ENCODE measurements at places on chromosomes 5 and 9.

DNA sequence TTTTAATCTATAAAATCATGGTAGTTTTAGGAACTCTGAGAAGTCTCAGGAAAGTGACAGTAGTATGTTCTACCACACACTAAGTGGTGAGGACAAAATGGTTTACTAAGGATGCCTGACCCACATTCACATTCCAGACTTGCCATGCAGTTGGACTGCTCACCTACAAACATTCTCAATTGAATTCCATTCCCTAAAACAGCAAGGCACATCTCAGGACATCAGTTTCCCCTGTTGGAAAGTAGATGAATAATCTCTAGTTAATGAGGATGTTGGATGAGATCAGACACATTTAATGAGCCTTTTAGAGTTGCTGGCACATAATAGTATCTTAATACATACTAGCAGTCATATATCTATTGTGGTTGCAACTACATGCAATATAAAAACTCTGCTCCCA, 76.6 kb downstream of the ZNF618 start:
- no peak for DNase-seq

DNA sequence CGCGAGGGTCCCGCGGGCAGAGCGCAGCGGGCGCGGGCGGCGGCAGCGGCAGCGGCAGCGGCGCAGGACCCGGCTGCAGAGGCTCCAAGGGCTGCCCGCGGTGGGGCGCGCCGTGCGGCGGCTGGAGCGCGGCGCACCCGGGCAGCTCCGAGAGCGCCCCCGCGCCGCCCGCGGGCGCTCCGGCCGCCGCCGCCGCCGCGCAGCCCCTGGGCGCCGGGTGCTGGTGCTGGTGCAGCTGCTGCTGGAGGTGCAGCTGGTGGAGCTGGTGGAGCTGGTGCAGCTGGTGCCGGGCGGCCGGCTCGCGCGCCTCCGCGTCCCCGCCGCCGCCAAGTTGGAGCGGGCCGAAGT, 644 bp downstream of the IER5L start:
- DNase-seq: no peak

- DNase-seq: no peak
Measured at GRCh38 chr5:68378204-68378820, 162.8 kb downstream of the PIK3R1 start.

DNA sequence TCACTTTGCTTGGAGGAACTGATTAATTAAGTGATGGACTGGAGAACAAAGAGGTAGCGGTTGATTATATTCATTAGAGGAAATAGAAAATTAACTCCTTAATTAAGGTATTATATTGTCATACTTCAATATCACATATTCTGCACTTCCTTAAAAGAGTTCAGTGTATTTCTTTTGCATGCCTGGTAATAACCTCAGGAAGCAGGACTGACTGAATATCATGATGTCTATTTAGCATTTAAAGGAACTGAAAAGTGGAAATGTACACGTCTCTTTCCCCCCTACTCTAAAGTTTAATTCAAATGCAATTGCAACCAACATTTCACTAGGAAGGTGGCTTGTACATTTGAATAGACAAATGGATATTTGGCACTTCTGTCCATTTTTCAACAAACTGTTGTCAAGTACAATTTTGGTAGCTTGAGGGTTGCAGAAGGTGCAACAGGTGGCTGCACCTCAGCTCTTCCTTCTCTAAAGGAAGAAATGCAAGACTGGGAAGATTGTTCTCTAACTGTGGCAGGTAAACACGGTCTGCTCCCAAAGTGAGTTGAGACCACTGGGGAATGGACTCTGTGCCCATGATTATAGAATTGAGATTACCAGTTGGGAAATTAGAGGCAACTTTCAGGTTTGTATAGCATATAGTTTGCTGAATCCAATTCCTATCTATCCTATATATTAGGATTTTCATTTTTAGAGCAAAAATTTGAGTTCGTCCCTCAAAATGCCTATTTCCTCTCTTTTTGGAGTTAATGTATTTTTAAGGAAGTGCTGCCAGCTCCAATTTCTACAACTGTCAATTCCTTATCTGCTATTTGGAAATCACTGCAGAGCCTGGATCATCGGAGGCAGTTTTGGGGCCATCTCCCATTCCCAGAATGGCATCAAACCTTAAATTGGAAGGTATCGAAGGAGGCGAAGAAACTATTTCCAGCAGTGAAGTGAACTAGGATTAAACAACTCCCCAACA, 98.9 kb upstream of the TAF11L2 start:
- no peak for DNase-seq

DNA sequence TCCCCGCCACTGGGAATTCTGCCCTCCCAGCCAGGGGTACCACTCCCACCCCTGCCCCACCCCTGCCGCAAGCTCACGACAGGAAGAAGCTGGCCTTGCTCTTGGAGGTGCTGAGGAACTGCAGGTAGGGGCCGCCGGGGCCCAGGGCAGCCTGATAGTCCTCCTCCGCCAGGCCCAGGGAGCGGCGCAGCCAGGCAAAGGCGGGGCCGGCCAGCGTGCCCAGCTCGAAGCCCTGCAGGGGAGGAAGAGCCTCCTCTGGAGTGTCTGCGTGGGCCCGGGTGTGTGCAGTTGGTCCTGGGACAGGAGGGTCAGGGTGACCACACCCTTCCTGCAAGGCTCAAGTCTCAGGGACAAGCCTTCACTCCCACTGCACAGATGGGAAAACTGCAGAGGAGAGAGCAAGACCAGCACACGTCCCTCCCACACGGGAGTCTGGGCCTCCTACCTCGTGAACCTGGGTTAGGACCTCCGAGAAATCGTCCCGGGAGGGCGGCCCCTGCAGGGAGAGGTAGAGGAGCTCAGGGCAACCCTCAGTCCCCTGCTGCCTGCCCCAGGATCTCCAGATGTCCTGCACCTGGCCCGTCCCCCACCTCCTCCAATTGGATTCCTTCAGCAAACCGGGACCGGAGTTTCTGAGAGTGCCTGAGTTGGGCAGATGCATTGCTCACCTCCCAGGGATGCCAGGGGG, 2.4 kb downstream of the PIP5KL1 start:
- no peak for DNase-seq

DNA sequence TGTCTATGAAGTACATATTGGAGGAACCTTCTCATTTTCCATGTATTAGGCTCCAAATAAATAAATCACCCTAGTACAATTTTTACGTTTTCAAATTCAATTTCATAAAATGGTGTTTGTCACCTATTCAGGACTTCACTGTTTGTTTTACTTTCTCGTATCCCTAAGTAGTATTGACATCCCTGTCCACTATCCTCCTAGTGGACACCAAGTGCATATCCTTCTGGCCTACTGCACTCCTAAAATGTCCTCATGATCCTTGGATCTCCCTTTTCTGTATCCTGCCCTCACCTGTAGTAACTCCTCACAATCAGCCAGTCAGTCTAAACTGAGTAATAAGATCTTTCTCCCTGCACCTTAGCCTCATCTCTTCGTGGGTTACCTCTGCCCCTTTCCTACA, 539.9 kb downstream of the DMRTA1 start:
- DNase-seq: no peak

DNA sequence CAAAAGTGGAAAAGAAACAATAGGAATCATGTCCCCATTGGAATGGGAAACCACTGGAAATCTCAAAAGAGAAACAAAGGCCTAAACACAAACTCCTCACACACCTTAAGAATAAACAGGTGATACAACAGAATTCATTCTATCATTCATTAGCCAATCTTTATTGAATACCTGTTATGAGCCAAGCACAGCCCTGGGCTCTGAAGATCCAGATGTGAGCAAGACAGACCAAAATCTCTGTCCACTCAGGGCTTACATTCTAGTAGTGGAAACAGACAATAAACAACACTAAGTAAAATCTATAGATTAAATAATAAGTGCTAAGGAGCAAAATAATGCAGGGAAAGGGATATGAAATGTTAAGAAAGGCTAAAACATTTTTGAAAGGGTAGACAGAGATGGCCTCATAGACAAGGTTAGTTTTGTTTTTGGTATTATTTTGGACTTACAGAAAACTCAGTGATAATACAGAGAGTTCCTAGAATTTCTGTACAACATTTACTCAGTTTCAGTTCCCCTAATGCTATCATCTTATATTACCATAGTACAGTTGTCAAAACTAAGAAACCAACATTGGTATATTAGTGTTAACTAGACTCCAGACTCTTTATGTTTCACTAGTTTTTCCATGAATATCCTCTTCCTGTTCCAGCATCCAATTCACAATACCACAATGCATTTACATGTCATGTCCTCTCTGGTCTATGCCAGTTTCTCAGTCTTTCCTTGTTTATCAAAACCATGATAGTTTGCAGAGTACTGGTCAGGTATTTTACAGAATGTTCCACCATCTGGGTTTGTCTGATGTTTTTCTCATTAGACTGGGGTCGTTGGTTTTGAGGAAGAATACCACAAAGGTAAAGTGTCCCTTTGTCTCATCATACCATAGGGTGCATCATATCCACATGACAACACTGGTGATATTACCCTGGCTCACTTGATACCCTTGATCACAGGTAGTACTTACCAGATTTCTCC, 103.7 kb downstream of the SIL1 start:
- no peak for DNase-seq

DNA sequence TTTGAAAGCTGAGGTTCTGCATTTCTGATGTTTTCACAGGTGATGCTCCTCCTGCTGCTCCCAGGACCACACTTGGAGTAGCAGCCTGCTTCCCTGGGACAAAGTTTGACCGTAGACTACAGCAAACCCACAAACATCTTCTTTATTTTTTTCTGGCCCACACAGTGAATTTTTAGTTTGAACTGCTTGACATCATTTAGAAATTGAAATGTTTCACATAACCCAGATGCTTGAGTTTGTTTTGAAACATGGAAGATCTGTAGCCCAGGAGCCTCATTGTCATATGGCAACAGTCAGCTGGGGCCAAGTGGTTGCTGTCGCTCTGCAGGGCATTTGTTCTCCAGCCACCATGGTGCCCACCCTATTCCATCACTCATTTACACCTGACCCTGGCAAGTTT, 8.4 kb downstream of the SH3TC2 start:
- DNase-seq: no peak

All from retinal pigment epithelial cell (primary cell).